ENCODE measurements at places on chromosomes 3 and 15. TPM values are rescaled to one million over a fixed set of nuclear protein-coding genes. Genes with fewer than 3 reads are reported as not detected.

- DNase-seq: no peak
Measured at GRCh38 chr3:160475884-160476283, 26.3 kb upstream of the TRIM59 start.

GRCh38 chr15:70147178-70147760 lies 49.6 kb upstream of the TLE3 start:
- DNase-seq: no peak

ERICH6 gene
- not detected for total RNA-seq

GRCh38 chr3:48634661-48635221 lies 520 bp downstream of the SLC26A6 start:
- peak; percentile 53 for DNase-seq

PPARG gene
- total RNA-seq: 208 TPM

ROPN1 gene
- total RNA-seq: not detected

ZNF774 gene
- 1.1 TPM for total RNA-seq

- no peak for DNase-seq
Measured at GRCh38 chr3:144809380-144809779, 837.8 kb downstream of the DIPK2A start.

- DNase-seq: no peak
Measured at GRCh38 chr3:81778678-81779182, 17.3 kb upstream of the GBE1 start.

DNA sequence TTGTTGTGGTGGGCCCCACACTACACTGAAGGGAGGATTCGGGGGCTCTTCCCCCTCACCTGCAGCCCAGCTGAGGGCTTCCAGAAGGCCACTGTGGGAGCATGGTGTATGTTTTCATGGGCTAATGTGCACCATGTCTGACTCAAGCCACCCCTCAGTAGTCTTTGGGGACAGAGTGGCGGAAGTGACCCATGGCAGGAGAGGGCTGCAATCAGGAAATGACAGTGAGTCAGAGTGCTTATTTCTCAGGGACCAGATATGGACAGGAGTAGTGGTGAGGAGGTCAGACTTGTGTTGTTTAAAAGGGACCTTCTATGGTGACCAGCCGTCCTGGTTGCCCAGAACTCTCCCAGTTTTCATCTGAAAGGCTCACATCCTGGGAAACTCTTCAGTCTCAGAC lies 32.8 kb upstream of the SLC9A9 start:
- DNase-seq: no peak

EPB42 gene
- not detected for total RNA-seq

GRCh38 chr3:151265866-151266265 lies 12.5 kb downstream of the P2RY14 start:
- DNase-seq: no peak

DNA sequence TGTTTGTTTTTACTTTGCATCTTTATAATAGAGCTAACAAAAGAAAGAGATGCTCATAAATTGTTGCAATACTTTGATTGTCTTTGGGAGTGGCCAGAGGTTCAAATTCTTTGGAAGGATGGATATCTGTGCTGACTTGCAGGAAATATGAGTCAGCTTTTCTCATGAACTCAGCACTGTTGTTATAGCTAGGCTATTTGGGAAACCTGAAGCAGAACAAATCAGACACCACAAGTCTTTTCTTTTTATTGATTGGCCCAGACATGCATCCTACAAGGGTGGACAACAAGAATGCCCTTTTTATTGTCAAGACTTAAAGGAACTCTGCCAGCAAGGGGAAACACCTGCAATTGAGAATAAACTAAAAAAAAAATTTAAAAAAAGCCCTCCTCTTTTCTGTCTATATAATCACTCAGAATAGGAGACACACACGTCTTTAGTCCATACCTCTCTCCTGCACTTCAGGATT lies 4.6 kb upstream of the DENND4A start:
- DNase-seq: peak; percentile 68

DNA sequence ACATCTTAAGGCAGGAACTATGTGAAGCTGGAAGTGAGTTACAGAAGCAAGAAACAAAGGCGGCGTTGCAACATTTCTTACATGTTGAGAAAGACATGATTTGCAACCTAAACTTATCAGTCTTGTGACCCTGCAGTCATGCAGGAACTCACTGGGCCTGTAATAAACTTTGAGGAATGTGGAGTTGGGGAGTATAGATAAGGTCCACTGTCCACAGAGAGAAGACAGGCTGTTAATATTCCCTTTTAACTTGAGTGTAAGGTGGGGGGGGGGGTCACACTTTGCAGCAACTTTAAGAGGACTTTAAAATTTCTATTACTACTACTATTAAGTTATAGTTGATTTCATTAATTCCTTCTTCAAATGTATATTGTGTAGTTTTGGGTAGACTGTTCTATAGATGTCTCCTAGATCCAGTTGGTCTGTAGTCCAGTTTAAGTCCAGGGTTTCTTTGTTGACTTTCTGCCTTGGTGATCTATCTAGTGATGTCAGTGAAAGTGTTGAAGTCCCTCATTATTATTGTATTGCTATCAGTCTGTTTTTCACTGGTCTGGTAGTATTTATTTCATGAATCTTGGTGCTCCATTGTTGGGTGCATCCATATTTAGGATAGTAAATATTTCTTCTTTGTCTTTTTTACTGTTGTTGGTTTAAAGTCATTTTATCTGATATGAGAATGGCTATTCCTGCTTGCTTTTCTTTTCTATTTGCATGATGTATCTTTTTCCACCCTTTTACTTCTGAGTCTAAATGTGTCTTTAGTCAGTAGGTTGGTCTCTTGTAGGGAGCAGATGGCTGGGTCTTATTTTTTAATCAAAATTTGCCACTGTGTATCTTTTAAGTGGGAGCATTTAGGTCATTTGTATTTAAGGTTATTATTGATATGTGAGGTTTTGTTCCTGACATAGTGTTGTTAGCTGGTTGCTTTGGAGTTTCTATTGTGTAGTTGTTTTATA lies 15.6 kb upstream of the FAM98B start:
- DNase-seq: no peak

GRCh38 chr3:192040282-192041043 lies 579.5 kb downstream of the PYDC2 start:
- no peak for DNase-seq

DNA sequence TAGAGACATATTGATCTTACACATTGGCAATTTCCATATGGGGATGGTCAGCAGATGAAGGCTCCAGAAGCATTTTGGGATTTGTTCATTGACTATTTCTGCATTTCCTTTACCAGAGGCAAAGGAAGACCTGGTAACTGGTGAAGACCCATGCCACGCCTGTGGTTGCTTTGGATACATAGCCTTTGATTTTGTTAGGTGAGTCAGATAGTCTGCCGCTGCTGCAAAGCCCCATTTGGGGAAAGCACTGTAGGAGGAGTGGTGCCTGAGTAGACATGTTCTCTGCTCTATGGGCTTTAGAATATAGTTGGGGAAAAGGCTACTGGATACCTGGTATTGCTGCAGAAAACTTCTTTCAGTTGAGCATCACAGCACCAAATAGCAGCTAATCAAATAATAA lies 56.8 kb downstream of the TFG start:
- DNase-seq: peak; percentile 61

DNA sequence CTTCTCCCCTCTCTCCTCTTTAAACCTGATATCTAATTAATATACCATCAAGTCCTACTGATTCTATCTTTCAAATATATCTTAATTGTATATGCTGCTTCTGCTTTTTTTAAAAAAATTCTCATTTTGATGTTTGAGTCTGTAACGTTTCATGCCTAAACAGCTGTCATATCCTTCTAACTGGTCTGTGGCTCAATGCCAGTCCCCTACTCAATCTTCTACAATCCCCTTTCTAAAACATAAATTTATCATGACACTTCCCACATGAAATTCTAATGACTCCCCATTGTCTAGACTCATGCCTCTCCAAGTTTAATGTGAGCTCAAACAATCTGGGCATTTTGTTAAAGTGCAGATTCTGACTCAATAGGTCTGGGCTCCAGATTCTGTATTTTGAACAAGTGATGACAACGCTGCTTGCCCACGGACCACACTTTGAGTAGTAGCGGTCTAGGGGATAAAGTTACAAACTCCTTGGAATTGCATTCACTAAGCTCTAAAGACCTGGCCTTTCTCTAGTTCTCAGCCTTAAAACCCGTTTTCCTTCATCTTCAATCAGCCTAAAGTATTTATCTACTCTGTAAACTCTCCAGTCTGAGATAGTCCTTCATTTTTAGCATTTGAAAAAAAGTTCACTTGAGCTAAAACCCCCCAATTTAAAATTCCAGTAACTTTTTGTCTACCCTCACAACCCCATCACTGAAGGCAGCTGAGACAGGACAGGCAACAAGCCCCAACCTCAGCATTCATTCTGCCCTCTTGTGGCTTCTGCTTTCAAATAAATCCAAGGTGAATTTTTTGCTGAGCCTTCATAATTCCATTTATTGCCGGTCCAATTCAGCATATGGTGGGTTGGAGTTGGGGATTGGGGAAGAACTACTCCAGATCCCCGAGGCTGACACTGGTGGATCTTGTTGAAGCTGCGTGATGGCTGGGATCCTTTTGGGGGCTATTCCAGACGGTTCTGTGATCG lies 88.1 kb upstream of the THRB start:
- peak; percentile 60 for DNase-seq

- DNase-seq: no peak
Measured at GRCh38 chr15:79172801-79173460, 82.4 kb upstream of the RASGRF1 start.

GPR149 gene
- not detected for total RNA-seq

DISP2 gene
- total RNA-seq: 0.87 TPM

DNA sequence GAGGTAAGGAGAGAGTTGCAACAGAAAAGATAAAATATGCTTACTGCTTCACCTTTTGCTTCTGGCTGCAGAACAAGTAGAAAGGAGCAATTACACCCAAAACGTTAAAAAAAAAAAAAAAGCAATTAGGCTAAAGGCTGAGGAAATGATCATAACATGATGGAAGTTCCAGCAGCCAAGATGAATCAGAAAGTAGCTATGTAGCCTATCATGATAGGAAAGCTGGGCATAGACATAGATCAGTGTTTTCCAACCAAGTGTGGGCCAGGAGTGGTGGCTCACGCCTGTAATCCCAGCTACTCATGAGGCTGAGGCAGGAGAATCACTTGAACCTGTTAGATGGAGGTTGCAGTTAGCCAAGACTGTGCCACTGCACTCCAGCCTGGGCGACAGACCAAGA lies 52.6 kb downstream of the AGTR1 start:
- DNase-seq: no peak

DNA sequence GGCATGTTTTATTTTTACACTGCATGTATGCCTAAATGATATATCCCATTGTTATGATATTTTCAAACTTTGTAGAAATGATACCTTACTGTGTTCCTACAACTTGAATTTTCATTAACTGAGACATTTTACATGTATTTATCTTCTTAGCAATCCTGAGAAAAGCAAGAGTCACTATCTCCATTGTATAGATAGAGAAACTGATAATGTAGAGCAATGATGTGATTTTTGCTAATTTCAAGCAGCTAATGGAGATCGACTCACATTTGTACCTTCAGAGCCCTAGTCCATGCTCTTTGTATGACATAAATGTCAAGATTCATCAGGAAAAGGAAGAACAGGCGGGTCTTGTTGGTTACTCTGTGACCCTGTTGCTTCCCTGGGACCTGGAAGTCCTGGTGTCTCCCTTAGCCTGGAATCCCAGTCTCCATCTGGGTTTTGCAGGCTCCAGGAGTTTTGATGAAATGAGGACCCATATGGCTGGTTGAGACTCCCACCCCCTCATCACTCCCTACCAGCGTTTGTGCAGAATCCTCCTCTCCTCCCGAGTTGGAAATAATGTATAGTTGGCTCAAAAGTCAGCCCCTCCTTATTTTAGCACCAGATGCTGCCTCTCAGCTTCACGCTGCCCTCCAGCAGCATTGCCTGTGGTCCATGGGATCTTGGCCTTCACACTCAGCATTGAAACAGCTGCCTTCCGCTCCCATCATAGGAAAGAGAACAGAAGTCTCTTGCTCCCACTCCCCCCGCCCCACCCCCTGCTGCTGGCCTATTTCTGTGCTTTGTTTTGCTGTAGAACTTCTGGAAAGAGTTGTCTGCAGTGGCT lies 67.1 kb downstream of the APBA2 start:
- no peak for DNase-seq

DNA sequence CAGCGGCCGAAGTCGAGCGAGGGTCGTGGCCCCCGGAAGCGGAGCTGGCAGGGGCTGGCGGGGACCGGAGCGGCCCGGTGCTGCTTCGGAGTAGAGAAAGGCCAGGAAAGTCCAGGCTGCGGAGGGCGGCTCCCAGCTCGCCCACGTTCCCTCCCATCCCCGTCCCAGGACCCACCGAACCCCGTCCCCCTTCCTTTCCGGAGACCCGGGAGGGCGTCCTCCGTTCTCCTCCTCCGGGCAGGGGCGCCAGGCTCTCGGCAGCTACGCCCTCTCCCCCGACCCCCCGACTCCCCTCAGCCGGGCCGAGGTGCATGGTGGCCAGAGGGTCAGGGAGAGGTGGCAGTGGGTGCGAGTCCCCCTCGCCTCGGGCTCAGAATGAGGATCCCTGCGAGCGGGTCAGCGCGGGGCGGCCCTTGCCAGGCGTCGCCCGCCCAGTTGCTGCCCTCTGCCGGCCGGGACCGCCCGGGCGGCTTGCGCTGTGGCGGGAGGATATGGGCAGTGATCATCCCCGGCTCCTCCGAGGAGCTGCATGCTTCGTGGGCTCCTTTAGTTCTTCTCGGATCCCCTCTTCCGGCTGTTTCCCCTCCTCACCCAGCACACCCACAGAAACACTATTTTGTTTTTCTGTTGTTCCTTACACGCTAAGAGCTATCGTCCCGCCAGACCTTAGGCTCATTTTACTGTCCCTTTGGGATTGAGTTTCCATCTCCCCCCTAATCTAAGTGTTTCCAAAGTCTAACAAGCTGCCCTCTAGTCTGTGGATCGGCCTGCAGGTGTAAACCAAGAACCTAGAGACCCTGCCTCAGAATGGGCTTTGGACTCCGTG lies 744 bp upstream of the ALDH1A2 start:
- DNase-seq: peak; percentile 60
